ENCODE measurements at places on chromosomes 12 and 14.

DNA sequence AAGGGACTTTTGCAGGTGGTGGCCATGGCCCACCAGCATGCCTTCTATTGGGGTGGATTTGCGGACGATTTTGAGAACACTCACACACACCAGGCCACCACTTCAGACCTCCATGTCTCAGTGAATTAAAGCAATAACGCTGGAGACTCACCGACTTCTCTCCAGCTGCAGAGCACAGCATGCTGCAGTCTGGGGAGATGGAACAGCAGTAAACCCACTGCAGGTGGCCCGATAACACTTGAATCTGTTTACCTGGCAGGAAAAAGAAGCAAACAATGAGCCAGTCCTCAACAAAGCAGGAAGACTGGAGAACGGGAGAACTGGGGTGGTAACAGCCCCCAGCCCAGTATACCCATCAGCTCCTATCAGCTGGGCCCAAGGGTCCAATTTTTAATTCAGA, 21.6 kb downstream of the RFC5 start:
- no peak for DNase-seq

- DNase-seq, result peak; percentile 63
These were observed 835 bp downstream of the VEZT start for GRCh38 chr12:95218150-95219133.

GRCh38 chr12:124940393-124941169, 26.1 kb upstream of the UBC start:
- DNase-seq, result peak; percentile 89

GRCh38 chr12:15831315-15831978, 42.3 kb upstream of the EPS8 start:
- DNase-seq, result no peak

GRCh38 chr12:92558806-92559205, 144.0 kb upstream of the PLEKHG7 start:
- DNase-seq, result no peak

- DNase-seq, result no peak
These were observed 977 bp downstream of the HEATR5A start for GRCh38 chr14:31419179-31419966.

GRCh38 chr14:72550513-72550912, 343.4 kb downstream of the DPF3 start:
- DNase-seq, result no peak

- no peak for DNase-seq
These were observed 133.6 kb downstream of the MED13L start for GRCh38 chr12:116143909-116144308.

DNA sequence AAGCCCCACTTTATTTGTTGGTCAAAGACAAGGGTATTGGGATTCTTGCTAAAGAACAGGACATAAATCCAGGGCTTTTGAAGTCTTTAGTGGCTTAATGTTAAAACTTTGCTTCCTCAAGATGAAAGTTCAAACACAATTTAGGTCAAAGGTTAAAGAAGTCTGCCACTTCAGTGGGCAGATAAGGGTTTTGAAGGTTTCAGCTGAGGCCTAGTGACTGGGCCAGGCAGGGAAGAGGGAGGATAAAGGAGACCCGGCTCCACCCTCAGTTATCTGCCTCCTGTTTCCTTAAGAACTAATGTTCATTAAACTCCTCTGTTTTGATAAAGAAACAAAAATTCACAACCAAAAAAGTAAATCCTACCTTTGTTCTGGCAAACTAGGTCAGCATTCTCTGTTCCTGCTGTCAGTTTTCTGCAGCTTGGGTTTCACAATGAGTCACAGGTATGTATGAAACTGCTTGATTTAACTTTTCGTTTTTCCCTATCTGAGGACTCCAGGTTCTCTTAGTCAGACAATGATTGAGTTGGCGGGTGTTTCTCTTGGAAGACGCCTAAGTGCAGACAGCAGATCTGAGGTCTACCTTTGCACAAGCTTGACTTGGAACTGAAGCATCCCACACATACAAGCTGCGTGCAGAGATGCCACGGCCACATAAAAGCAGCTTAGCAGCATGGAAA, 208.3 kb downstream of the EXOC5 start:
- DNase-seq, result no peak

DNA sequence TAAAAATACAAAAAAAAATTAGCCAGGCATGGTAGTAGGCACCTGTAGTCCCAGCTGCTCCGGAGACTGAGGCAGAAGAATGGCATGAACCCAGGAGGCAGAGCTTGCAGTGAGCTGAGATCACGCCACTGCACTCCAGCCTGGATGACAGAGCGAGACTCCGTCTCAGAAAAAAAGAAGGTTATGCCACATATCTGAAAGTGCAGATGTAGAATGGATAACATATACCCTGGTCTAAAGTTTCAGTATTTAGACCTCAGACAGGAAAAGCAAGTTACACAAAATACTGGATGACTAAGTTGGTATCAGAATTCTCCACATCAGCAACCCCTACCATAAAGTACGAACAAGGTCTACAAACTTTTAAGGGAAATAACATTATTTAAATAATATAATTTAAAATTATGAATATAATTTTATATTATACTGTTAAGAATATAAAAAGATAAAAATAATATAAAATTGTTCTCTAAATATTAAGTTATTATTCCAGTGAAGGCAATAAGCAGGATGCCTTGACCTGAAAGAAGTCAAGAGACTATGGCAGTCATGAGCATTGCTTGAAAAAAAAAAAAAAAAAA, 169.9 kb downstream of the CRADD start:
- no peak for DNase-seq

- DNase-seq, result no peak
These were observed 568 bp upstream of the SIVA1 start for GRCh38 chr14:104752423-104752734.

DNA sequence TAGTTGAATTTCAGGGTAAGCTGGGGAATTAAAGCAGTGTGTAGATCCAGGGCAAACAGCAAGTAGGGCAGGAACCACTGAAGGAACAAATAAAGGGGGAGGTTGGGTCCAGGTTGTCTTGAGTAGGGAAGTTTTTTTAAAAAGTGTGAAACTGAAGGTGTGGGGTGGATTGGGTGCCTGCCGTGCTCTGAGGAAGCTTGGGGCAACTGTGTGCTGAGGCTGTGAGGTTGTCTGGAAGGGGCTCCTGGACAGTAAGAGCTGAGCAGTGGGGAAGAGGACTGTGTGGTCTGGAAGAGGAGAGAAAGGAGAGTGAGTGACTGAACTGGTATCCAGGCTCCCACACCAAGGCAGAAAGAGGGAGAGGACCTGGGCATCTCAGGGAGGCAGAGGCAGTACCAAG, 10.9 kb upstream of the GPR162 start:
- DNase-seq, result no peak

GRCh38 chr14:76644855-76645518, 116.3 kb upstream of the VASH1 start:
- no peak for DNase-seq

DNA sequence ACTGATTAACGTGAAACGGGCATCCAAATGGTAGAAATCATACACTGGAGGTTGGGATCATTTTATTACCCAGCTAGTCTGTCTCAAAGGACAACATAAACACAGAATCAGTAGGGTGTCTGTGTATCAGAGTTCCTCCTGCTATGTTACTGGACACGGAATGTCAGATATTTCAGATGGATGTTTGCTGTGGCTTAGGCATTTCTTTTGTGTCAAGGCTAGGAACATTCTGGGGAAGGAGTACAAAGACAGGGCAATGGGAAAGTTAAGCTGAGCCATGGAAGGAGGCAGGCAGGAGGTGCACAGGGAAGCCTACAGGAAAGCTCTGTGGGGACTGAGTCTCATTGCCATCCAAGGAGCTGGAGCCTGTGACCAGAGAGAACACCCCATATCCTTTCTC, 254.6 kb downstream of the C12orf75 start:
- no peak for DNase-seq

DNA sequence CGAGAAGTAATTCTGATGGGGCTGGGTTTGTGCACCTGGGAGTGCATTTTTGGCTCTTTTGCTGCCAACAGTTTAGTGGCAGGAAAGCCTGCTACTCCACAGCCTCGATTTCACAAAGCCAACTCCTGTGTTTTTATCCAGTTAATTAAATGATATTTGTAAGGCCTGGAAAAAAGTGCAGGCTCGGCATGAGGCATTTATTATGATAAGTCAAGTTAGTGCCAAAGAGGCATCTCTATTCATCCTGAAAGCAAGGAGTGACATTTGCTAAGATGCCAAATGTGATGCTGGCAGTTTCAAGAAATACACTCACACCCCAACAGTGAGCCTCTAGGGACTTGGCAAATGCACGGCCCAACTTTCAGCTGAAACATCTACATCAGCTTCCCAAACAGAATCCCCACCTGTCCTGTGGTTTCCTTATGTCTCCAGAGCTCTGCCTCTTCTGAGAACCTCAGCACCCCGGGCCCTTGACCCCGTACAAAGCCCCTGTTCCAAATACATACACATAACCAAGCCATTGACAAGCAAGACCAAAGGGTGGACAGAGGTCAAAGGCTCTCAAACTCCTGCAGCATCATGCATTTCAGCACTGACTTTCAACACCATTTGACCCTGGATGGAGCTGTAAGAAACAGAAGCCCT, 955.1 kb upstream of the TMEM132C start:
- no peak for DNase-seq

GRCh38 chr14:31897581-31898186, 179.4 kb upstream of the ARHGAP5 start:
- DNase-seq, result no peak

GRCh38 chr14:31228533-31228932, 20.9 kb upstream of the HECTD1 start:
- DNase-seq, result no peak

- no peak for DNase-seq
These were observed 67.3 kb downstream of the PRIMA1 start for GRCh38 chr14:93720981-93721483.

DNA sequence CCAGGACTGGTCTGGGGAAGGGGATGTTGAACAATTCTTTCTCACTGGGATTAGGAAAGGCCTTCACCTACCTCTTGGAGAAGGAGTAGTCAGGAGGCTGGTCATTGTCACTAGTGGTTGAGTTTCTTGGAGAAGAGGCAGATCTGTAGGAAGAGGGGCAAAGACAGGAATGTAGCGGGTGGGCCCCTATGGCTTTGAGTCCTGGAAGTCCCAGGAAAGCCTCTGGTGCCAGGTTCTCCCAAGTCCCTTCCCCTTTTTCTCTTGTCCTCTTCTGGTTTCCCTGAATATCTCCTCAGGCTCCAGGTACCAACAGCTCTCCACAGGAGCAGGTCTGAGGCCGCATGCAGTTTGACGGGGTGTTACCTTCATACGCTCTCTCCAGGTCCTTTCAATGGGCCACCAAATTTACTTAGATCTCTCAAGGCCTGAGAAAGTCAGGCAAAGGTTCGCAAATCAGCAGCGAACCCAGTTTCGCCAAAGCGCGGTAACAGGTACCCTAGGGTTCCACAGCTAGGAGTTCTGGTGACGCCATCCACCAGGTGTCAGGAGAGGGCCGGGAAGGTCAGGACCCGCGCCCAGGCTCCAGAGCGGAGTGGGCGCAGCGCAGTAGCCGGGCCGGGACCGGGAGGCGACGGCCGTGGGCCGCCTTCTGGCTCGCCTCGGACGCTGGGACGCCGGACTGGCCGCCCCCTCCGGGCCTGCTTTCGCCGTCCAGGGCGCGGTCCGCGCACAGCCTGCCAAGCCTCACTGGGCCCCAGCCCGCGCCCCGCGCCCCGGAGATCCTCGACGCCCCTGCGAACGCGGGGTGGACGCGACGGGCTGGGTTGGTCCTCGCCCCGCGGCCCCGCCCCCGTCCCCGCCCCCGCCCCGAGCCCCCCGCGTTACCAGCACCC, 795 bp downstream of the SMAGP start:
- peak; percentile 22 for DNase-seq

DNA sequence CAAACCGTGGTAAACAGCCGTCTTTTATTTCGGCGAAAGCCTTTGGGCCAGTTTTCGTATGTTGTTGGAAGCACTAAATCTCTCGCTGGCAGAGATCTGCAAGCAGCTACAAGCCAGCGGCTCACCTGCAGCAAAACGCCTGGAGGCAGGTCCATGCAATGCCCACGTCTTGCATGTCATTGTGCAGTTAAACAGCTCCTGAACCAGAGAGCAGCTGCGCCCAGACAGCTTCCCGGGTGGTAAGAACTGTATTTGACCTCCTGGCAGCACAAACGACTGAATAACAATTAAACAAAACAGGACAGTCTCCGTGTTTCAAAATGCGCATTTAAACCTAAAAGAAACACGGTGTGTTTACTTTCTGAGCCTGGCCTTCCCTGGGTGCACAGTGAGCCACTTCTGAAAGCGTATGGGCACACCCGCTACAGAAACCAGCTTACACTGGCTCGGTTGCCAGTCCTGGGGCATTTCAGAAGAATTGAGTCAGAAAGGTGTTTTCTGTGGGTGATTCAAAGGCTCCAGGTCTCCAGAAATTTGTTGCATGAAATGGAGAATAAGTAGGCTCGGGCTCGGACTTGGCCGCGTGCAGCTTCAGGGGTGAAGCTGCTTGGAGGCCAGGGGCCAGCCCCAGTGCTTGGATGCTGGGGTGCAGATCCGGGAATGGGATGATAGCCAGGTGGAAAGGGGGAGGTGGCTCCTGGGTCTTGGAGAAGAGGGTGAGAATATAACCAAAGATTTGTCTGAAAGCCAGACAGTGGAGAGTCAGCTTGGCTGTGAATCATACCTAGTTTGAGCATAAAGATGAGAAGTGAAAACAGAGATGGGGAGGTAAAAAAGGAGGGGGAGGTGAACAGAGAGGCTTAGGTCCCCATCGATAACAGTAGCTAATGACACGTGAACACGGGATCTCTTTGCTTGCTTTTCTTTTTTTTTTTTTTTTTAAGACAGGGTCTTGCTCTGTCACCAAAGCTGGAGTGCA, 24.9 kb upstream of the FZD10 start:
- no peak for DNase-seq

- DNase-seq, result no peak
These were observed 68.4 kb downstream of the GALNT16 start for GRCh38 chr14:69328317-69328716.

GRCh38 chr12:87848248-87848868, 180.8 kb downstream of the C12orf50 start:
- no peak for DNase-seq

DNA sequence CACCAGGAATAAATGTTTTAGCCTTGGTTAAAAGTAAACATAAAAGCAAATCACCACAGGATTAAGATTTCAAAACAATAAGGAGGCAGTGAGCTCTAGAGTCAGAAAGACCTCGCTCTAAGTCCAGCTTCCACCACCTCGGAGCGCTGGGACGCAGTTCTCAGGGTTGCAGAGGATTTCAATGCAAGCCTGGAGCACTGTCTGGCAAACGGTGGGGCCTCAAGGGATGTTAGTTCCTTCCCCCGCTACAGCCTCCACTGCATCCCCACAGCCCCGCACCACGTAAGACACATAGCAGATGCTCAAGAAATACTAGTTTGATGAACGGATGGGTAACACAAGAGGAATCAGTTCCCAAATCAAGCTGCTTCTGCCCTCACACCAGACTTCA, 39.3 kb upstream of the TMCC3 start:
- DNase-seq, result no peak

DNA sequence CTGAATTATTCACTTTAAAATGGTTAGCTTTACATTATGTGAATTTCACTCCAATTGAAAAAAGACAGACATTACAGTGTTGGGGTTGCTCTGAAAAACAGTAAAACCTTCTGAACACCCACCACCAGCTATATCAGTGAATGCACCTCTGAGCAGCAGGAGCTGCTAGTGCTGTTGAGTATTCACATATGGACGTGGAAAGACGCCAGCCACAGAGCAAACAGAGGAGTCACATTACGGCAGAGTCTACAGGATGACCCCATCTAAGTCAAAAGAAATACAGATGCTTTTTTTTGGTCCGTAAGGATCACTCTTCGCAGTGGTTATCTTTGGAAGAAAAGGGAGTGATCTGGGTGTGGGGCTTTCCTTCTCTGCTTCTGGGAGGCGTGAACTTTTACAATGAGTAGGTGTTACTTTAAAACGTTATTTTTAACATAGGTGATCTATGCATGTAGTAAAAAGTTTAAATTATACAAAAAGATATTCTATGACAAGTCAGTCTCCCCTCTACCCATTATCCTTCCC, 4.5 kb downstream of the HVCN1 start:
- no peak for DNase-seq

GRCh38 chr12:52942066-52942900, 6.6 kb upstream of the KRT18 start:
- DNase-seq, result no peak
